Adrenal gland (tissue), 19 donors: ENCODE measurements at places on chromosomes 1 and 21. TPM values are rescaled to one million over a fixed set of nuclear protein-coding genes. Genes with fewer than 3 reads are reported as not detected.

The COL8A2 gene
- total RNA-seq: 0.74 TPM

The LRRC53 gene
- total RNA-seq: not detected

The SOD1 gene
- total RNA-seq: 628 TPM

DNA sequence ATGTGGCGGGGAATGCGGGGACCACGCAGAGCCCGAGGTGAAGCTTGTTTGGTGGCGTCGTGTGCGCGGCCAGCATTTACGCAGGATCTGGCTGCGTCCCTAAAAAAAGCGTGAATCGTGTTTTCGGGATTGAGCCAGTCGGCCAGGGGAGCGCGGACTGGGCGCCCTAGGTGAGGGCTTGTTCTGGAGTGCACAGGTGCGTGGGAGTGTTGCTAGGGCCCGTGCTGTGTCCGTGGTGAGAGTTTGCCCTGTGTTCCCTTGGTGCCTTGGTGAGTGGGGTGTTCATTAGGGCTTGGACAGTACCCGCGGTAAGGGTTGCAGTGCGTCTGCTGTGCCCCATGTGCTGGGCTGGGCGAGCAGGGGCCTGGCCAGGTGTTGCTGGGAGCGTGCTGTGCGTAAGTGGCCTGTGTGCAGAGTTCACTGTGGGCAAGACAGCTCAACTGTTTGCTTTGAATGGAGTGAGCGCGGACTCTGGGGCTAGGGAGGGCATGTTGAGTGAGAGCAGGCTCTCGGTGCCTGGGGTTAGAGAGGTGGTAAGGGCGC, 673 bp downstream of the CD46 start:
- peak; percentile 49 for DNase-seq

- no peak for DNase-seq
Measured at GRCh38 chr1:24932725-24933294, 2.7 kb upstream of the RUNX3 start.

- DNase-seq: no peak
Measured at GRCh38 chr1:113942527-113942926, 13.4 kb downstream of the HIPK1 start.

DNA sequence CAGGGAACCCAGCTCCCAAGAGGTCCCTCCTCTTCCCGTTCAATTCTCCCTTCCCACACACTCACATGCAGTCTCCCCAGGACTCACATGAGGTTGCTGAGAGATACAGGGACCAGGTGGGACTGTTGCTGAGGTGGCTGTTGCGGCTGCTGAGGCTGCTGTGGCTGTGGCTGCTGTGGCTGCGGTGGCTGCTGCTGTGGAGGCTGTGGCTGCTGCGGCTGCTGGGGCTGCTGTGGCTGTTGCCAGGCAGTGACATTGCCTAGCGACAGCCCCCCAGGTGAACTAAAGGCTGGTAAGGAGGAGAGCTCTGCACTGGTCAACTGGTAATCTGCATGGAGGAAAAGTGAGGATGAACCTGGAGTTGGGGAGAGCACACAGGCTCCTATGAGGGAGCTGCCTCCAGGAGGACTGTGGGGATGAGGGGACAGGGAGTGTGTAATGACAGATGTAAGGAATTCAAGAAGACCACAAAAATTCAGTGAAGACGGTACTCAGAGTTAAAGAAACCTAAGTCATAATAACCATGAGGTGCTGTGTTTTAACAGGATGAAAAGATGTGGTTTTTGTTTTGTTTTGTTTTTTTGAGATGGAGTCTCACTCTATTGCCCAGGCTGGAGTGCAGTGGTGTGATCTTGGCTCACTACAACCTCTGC, 31.8 kb downstream of the MEF2D start:
- DNase-seq: no peak

- DNase-seq: no peak
Measured at GRCh38 chr1:172811694-172812093, 152.8 kb downstream of the FASLG start.
